ENCODE measurements at places on chromosomes 7 and 10.

DNA sequence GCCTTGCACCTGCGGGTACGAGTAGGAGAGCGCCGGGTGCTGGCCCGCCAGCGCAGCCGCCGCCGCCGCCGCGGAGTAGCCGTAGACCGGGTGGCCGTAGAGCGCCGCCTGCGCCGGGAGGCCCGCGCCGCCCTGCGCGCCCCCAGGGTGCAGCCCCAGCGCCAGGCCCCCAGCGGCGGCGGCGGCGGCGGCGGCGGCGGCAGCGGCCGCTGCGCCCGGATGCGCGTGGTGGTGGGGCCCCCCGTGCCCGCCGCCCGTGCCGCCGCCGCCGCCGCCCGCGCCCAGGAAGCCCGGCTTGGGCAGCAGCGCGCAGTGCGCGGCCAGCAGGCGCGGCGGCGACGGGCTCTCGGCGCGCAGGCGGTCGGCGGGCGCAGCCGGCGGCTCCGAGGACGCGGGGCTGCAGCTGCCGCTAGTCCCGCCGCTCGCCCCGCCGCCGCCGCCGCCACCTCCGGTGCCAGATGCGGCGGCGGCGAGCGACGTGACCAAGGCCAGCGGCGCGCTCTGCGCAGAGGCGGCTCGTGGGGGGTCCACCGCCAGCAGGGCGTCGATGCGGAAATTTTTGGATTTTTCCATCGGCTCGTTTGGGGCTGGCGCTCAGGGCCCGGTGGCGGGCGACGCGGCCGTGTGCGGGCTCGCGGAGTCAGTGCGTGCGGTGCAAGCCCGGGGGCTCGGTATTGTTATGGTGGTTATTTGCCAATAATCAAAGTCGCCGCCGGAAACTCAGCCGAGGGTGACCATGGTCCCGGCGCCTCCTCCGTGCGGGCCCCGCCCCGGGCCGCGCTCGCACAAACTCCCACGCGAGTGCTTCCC lies 480 bp downstream of the MNX1 start:
- no peak for DNase-seq

DNA sequence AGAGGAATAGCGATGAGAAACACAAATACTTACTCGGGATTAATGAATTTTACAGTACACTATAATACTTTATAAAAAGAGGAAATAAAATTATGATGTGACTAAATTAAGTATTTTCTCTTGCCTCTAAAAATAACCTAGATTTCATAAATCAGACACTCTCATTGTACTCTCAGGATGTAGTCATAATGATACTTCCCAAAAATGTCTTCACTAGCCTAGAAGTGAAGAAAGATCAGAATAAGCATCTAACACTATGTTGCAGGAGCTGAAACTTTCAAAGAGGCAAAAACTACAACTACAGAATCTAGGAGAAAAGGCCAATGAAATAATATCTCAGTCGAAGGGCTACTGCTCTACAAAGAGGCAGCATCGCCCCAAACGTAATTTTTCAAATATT lies 49.4 kb downstream of the DNAJC1 start:
- DNase-seq = no peak

DNA sequence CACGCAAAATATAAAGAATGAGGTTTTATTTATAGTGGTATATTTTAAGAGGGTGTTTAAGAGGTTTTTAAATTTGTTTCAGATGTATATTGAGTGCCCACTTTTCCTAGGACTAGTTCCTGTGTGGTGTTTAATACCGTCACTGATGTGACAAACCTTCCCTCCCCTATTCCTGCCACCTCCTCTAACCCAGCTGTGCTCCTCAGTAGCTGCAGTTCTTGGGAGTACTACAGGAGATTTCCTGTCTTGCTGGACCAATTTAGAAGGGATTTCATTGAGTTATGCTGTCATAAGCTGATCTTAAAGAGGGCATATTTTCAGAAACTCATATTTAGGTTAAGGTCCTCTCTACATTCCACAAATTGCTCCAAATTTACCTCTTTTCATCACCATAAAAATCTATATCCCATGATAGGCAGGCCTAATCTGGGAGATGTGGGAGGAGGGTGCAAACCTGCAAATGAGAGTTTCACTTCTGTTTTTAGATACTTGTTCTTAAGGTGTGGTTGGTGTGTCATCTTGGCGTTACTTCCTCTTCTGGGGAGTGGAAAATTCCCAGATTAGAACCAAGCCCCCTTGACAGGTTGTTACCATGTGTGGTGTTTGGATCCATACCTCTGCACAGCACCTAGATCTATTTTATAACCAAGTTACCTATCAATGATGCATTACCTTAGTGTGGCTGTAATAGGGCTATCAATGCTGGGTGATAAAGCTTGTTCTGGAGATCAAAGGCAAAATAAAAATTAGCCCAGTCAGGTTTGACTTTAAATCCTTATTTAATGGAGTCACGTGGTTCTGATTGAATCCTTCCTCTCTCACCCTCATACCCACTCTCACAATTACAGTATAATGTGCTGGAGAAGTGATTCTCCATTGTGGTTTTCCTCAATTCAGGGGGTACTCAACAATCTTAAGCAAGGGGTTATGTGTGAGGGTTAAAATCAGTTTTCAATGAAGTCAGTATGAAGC lies 141.1 kb downstream of the CDK14 start:
- DNase-seq = no peak

DNA sequence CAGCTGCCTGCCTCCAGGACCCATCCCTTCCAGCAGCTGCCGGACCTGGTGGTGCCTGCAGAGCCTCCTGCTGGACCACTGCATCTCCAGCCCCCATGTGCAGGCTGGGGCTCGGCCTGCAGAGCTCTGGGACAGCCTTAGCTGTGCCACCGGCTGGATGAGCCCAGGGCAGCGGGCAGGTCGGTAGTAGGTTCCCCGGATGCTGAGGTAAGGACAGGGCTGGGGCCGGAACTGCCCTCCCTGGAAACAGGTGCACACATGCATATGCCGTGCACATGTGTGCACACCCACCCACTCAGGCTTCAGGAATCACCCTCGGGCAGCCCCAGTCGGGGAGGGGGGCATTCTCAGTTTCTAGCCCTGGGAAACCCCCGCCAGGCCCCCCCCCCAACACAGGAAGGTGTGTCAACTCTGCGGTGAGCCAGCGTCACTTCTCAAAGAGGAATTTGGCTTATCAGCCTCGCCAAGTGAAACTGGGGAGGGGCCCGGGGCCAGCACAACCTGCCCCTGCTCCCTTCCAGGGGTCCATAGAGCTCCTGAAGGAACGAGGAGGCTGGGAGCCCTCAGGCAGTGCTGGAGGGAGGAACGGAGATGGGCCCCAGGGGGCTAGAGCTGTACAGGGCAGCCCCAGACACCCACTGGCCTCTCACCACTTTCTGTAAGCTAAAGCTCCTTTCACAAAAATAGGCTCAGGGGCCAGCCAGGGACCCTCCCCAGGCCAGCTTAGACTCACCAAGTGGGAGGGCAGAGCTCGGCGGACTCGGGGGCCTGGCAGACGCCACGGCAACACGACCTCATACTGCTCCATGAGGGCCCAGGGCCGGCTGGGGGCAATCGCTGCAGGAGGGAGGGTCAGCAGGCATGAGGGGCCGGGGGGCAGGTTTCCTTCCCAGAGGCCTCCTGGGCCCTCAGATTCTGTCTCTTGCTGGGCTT lies 1.7 kb downstream of the ADAM8 start:
- DNase-seq = no peak

GRCh38 chr7:50185208-50185607 lies 92.2 kb upstream of the ZPBP start:
- DNase-seq = no peak

GRCh38 chr7:132519936-132520335 lies 56.3 kb downstream of the PLXNA4 start:
- no peak for DNase-seq

GRCh38 chr10:80197972-80198916 lies 7.1 kb downstream of the ANXA11 start:
- no peak for DNase-seq

DNA sequence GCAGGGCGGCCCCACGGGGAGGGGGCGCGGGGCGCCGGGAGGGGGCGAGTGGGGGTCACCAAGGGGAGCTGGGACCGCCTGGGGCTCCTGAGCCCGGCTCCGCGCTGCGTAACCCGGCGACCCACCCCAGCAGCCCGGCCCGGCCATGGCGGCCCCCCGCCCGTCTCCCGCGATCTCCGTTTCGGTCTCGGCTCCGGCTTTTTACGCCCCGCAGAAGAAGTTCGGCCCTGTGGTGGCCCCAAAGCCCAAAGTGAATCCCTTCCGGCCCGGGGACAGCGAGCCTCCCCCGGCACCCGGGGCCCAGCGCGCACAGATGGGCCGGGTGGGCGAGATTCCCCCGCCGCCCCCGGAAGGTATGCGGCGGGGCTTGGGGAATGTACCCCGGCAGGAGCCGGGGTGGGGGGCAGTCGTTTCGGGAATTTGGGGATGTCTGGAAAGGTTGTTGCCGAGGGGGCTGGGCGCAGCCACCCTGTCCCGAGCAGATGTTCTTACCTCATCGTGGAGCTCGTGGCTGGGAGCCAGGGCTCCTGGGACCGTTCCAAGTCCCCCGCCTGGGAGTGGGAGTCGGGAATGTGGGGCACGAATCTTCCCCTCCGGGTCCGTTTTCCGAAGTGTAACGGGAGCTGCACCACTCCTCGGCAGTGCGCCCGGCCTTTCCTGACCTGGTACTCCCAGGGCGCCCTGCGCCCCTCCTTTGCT lies 431 bp downstream of the ZYX start:
- no peak for DNase-seq

- DNase-seq = no peak
Measured at GRCh38 chr7:131537571-131537978, 18.9 kb downstream of the PODXL start.

DNA sequence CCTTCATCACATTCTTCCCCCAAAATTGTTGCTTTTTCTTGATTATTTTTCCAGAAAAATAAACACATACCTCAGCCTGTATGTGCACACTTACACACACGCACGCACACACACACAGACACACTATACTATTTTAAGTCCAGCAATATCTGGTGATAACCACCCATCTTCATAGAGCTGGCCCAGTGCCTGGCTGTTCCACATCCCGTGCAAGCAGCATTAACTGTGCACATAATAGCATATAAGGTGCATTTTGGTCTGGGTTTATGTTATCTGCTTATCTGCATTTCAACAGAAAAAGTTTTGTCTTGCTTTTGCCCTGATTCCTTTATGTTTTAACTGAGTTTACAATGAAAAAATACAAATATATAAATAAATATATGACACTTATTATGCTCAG lies 143.1 kb upstream of the KLF6 start:
- DNase-seq = no peak

All from NCI-H1417 treated with DMSO at 0.1 percent for 48 hours (cell line).